ENCODE measurements at places on chromosomes 16 and 17.

GRCh38 chr16:81836279-81837054, 57.4 kb downstream of the PLCG2 start:
- no peak for DNase-seq

DNA sequence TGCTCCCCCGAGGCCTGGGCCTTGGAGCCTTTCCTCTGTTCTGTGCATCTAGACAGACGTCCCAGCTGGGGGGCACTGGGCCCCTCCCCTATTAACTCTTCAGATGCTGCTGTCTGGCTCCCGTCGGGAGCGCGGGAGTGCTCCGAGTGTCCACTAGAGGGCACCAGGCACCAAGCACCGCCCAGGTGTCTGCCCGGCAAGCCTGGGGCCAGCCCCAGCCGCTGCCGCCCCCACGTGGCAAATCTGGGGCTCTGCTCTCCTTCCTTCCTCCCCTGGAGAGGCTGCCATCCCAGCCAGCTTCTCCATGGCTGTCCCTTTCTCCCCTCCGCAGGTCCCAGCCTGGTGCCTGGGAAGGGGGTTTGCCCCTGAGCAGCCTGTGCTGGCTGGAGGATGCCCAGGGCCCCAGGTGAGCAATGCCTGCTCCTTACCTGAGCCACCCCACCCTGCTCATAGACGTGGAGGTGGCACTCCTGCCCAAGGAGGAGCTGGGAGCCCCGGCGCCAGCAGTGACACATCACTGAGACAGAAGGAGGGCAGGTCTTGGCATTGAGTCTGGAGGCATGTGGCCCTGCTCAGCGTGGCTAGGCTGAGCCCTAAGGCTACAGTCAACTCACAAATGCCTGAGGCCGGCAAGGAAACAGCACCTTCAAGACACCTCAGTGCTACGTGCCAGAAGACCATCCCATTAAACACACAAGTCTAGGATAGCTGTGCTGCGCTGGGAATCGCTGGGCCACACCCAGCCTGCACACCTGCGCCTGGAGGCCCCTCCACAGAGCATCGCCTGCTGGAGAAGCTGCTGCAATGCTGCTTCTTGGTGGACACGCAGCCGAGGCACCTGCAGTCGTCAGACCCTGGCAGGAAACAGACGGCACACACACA, 19.7 kb downstream of the TMEM235 start:
- peak; percentile 60 for DNase-seq

GRCh38 chr16:78844682-78845081, 745.2 kb downstream of the WWOX start:
- DNase-seq: no peak

GRCh38 chr16:61829631-61830030, 206.6 kb downstream of the CDH8 start:
- no peak for DNase-seq

DNA sequence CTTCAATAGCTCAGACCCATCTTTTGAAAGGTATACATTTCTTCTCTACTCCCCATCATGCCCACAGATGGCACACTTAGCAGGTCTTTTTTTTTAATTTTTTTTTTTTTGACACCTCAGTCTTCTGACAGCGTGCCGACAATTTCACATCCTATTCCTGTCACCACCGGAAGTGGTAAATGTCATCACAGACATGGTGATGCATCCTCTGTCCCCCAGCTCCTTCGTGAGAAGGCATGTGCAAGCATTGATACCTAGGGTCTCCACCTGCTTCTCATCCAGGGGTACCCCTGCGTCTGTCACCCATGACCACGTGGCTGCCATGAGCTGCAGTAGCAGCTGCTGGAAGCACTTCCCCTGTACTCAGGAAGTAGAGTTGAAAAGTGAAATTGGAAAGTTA, 35.6 kb downstream of the ELAC2 start:
- no peak for DNase-seq

- no peak for DNase-seq
Observed at GRCh38 chr17:80682372-80682771, 137.7 kb downstream of the RPTOR start.

DNA sequence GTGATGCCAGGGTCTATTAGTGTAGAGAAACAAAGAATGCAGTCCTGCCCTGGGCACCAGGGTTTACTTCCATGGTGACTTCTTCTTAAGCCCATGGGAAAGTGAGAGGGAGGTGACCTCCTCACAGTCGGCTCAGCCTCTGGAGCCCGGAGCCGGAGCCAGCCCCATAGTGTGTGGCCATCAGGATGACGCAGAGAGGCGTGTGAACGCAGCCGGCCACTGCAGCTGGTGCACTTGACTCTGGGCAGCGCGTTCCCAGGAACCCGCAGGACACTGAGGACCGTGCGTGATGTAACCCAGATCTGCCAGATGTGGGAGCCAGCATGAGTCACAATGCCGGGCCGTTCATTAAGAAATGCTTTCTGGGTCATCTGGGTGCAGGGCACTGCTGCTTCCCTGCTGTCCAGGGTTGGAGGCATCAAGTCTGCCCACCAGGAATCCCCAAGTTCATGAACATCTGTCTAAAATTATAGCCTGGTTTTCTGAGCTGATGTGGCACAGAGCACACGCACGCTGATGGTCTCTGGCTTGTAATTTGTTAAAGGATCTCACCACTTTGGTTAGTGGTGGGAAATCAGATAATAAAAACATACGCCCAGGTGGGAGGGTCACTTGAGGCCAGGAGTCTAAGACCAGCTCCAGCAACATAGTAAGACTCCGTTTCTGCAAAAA, 114.1 kb downstream of the PITPNC1 start:
- DNase-seq: no peak

- DNase-seq: no peak
Observed at GRCh38 chr17:6422654-6423241, 12.2 kb downstream of the AIPL1 start.

DNA sequence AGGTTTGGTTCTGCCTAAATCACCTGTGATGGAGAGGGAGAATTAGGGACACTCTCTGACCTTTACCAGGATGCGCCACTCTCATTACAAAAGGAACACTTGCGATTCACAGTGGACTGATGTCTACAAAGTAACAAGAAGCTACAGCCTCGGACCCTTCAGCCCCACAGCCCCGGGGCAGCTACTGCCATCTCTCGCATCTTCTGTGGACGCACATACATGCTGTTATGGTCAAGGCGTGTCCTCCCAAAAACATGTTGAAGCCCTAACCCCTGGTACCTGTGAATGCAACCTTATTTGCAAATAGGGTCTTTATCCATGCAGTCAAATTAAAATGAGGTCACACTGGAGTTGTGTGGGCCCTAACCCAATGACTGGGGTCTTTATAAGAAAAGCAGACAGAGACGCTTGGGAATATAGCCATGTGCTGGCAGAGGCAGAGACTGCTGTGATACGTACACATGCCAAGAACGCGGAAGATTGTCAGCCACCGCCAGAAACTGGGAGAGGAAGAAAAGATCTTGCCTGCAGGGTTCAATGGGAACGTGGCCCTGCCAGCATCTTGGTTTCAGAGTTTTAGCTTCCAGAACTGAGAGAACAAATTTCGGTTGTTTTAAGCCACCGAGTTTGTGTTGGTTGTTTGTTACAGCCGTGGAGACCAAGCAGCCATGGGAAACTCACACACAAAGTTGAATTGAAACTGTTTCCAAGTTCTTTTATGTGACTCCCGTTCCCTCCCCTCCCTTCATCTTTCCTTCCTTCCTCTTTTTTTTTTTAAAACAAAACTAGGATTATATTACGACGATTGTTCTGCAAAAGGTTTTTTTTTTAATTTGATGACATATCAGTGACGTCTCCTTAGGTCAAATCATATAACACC, 23.1 kb downstream of the ATP2C2 start:
- no peak for DNase-seq

- no peak for DNase-seq
Observed at GRCh38 chr17:48995974-48996721, 1.0 kb upstream of the IGF2BP1 start.

- no peak for DNase-seq
Observed at GRCh38 chr17:38439436-38439835, 11.2 kb downstream of the ARHGAP23 start.

- DNase-seq: no peak
Observed at GRCh38 chr17:38404174-38404943, 23.9 kb upstream of the ARHGAP23 start.

GRCh38 chr16:67847064-67847861, at the start of gene CENPT:
TSS of gene CENPT (minus strand) at chr16:67847693. CDS start at chr16:67833859, 13,834 bp downstream.
- DNase-seq: no peak

- no peak for DNase-seq
Observed at GRCh38 chr17:15042311-15042710, 222.8 kb downstream of the PMP22 start.

DNA sequence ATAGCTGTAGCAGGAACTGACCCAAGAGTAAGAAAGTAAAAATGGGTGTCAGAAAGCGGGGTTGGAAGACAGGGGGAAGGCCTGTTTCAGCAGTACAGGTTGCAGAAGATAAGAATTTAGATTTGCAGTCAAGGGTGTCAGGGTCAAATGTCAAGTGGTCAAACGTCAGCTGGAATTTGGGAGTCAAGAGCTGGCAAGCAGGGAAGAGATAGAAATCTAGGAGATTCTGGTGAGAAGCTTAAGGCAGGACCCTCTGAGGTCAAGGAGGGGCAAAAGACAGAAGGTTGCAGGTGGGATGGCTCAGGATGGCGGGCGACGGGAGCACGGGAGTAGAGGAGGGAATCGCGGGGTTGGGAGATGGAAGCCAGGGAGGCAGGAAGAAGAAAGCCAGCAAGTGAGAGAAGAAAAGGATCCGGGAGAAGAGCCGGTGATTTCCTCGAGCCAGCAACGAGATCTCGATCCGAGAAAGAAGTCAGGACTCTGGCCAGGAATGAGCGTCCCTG, 335 bp downstream of the SLC25A35 start:
- no peak for DNase-seq

DNA sequence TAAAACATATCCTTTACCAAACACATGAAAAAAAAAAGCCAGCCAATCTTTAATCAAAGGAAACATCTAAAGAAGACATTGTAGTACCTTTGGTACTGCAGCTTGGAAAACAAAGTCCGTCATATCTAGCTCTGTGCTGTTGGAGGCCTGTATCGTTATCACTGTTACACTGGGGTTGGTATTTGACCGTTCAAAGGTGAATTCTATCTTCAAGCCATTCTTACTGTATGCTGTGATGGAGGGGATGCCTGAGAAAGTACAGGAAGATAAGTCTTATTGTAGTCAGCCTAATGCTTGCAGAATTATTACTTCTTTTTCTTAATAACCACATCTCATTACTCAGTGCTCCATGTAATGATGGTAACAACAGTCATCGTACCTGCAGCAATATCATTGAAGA, 14.4 kb upstream of the PHLPP2 start:
- no peak for DNase-seq

DNA sequence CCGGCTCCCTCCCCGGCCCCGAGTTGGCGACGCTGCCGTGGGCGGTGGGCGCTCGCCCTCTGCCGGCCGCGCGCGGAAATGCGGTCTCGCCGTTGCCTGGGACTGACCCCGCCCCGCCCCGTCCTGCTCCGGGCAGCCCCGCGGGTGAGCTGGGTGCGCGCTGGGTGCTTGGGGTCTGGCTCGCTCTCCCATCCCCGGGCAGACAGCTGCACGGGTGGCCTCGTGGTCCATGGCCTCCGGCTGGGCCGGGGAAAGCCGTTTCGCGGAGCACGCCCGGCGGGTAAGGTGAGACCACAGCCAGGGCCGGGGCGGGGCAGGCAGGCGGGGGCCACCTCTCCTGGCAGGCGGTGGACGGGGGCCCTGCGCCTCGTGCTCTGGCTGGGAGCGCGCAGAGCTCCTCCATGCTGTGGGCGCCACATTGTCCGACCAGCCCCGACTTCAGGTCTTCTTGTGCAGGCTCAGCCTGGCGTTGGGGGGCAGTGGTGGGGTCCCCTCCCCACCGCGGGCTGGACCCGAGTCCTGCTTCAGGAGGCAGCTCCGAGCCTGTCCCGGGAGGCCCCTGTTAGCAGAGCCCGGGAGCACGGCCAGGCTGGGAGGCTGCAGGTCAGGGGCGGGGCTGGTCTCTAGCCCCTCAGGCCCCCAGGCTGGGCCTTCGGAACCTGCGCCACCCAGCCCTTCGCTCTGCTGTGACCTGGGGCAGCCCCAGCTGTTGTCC, 7.0 kb upstream of the C1QTNF8 start:
- peak; percentile 35 for DNase-seq

DNA sequence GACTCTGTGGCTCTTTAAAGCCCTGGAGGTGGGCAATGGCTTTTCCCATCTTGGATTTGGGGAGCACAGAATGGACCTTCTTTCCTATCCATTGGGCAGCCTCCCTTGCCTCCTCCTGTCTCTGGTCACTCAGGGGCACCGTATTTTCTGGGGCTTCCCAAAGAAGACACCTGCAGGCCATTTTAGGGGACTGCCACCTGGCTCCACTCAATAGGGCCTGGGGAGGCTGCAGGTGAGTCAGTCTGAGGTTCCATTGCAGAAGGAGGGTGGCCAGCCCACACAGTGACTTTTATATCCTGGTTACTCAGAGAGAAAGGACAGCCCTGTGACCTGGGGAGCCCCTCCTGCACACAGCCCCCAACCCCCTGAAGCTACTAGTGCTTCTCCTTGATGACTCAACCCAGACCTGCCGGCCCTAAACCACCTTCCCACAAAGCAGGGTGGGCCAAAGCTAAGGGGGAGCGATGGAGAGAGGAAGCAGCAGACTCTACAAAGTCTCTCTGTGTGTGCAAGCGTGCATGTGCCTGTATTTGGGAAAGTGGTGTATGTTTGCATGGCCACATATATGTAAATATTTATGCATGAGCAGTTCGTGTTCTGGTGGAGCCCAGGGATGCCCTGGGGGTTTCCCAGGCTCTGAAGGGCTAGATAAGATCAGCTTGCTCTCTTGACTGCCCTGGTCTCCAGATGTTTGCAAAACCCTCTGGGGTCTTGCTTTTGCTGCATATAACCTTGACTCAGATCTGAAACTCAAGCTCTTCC, 5.0 kb downstream of the CX3CL1 start:
- no peak for DNase-seq

GRCh38 chr17:4607773-4608187, 23.5 kb downstream of the SMTNL2 start:
- no peak for DNase-seq

DNA sequence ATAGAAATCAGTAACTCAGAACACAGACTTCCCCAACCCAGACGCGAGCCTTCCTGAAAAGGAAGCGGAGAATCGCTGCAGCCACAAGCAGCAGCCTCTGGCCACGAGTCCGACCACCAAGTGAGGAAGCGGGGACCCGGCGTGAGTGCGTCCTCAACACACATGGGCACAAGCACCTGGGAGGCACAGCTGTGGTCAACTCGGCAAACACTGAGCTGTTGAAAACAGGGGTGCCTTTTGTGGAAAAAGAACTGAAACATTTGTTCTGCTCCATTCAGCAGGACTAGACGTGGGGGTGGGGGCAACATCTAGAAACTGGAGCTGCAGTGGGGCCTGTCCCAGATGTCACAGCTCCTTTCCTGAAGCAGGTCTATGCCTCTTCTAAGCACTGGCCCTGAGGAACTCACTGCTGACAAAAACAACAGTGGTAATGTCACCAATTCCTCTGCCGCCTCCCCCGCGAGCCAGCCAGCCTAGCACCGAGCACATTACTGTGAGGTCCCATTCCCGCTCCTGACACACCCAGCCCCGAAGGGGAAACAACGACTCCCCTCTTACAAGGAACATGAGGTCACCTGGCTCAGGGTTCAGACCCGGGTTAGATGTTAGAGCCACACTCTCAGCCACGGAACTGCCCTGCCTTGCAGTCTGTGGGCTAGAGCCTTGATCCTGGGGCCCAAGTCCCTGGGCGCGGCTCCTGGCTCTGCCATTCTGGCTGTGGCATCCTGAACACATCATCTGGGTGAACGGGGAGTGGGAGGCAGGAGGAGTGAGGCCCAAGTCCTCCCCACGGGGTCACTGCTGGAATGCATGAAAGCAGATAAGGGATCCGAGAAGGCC, 29.0 kb downstream of the KDM8 start:
- DNase-seq: no peak
